ENCODE measurements at places on chromosomes 6 and 20.

DNA sequence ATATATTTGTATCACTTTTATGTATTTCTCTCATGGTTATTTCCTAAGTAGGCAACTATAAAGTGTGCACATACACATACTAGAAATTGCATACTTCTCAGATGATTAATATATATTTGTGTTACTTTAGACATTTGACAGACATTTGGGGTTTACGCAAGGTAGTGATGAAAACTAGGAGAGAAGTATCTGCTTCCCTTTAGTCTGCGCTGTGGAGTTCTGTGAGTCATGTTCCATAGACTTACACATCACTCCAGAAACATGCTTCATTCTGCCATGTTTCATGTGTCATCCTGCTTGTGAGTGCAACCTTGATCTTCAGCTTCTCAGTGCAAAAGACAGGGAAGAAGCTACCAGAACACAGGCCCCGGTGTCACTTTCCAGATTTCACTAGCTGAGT, 200.7 kb upstream of the BMP2 start:
- no peak for DNase-seq

DNA sequence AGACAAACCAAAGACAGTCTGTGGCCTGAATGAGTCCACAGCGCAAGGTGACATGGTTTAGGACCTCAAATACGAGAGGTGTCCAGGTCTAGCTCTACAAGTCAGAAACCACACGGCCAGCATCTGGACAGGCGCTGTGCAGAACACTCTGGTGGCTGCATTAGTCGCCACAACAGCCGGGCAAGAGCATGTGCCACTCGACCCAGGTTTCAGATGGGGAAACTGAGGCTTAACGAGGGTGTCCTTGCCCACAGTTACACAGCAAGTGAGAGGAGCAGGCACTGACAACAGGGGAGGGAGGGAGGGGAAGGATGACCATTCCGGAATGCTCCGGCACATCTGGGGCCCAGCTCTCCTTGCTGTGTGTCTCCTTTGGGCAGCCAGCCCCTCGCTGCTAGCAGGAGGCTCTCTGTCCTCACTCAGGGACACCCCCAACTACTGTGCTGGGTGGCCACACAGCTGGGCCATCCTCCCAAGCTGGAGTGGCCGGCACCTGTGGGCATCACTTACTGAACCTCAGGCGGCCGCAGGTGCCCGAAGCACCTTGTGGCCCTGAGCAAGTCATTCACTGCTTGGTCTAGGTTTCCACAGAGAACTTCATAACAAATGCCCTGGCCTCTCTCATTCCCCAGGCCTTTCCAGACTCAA, 6.6 kb downstream of the DLL1 start:
- DNase-seq = peak; percentile 9

DNA sequence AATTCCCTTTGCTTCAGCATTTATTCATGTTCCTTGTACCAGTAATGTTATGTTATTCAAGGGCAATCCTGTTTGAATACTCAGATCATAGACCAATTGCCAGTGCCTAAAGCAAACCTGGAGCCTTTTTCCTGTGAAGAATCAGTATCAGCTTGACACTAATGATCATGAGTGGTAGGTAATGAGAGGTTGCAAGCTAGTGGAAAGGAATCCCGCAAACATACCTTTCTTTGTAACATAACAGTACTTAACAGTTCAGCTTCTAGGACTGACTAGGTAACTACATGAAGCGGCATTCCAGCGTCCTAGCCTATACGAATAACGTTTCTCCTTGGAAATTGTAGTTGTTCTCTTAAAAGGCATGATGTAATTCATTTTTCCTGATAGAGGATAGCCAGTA, 253.7 kb downstream of the TMEM242 start:
- no peak for DNase-seq

DNA sequence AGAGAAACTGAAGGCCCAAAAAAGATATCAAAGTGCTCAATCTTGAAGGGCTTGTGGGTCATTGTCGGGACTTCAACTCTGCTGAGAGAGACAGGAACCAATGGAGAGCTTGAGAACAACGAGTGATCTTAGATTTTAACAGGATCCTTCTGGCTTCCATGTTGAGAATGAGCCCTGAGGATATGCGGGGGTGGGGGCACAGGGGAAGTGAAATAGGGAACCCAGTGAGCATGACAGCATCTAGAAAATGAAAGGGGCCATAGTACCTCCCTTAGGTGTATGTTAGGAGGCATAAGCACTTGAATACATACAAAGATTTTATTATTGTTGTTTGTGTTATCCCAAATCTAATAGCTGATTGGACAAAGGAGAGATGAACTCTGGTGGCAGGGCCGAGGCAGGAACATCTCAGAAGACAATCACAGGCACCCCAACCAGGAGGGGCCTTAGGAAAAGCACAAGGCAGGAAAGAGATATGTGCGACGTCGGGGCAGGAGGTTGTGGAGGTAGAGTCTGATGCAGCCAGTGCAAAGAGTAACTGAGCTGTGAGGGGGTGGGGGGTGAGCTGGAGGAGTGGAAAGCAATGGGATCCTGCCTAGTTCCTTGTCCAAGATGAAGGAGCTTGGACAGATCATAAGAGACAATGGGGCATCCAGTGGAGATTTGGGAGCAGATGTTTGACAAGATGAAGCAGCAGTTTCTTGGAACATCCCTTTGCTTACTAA, 10.4 kb downstream of the TGM6 start:
- no peak for DNase-seq

GRCh38 chr6:149964308-149965193, 808 bp downstream of the ULBP1 start:
- no peak for DNase-seq

GRCh38 chr6:55433446-55434130, 106.3 kb downstream of the GFRAL start:
- DNase-seq = no peak

GRCh38 chr20:33551778-33552177, 61.9 kb downstream of the CBFA2T2 start:
- no peak for DNase-seq

- no peak for DNase-seq
Observed at GRCh38 chr6:10769419-10769818, 21.8 kb downstream of the TMEM14B start.

DNA sequence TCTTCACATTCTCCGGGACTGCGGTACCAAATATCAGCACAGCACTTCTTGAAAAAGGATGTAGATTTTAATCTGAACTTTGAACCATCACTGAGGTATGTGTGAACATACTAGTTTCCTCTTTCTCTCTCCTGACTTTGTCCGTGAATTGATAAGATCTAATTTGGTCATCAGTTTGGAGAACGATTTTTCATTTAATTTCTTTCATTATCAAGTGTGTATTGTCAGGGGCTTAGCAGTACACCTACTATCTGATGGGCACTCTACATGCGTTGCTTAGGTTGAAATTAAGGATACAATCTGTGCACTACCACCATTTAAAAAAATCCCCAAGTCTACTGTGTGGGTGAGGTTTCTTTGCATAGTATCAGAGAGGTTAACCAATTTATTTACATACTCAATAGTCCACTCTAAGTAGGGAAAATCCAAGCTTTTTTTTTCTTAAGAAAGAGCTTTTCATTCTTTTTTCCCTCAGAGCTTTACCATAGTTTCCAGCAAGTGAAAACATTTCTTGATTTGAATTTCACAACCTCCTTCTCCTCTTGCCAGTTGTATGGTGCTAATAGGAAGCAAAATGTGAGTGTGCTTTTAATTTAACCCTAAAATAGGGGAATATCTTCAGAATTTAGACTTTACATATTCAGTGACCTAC, 105.4 kb upstream of the ESR1 start:
- no peak for DNase-seq

GRCh38 chr20:45419188-45420091, 3.5 kb downstream of the PIGT start:
- DNase-seq = no peak

GRCh38 chr6:157273756-157274470, 49.4 kb downstream of the TMEM242 start:
- peak; percentile 62 for DNase-seq

DNA sequence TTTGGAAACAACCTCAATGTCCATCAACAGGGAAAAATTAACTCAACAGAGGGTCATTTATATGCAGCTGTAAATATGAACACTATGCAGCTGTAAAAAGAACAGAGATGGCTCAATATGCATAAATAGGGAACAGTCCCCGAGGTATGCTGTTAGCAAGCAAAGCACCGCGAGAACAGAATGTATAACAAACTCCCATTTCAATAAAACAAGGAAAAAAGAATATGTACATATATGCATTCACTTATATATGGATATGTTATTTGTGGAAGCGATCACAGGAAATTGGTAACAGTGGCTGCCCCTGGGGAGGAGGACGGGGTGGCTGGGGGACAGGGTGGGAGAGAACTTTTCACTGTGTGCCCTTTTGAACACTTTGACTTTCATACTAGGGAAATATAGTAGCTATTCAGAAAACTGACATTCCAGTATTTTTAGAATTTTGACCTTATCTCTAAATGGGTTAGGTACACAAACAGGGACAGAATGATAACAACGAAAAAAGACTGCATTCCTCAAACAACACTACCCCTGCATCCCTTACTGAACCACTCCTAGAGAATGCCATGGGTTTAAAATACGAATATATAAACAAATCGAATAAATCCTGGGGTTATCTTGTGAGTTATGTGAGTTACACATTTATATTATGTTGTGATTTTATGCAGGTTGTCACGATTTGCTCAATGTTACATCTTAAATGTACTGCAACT, 64.5 kb downstream of the KCNB1 start:
- DNase-seq = no peak

DNA sequence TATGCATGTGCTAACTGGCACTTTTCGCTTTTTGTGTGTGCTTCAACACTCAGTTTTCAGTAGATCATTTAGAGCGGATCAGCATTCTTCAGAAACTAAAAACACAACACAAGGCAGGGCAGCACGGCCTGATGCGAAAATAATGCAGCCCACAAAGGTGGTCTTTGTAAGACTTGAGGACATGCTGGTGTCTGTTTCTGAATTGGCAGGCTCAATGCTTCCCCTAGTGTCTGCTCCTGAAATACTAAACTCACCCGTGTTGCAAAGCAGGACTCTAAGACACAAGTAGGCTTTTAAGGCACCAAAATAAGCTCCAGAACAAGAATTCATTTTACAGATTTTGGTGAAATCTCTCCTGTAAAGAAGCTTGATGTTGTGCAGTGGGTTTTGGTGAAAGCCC, 676.5 kb downstream of the TENT5A start:
- DNase-seq = no peak

- no peak for DNase-seq
Observed at GRCh38 chr6:159513074-159513720, 179.8 kb downstream of the SOD2 start.

GRCh38 chr6:122005661-122006060, 393.8 kb upstream of the HSF2 start:
- DNase-seq = no peak

- DNase-seq = no peak
Observed at GRCh38 chr6:25002326-25003091, 66.7 kb upstream of the RIPOR2 start.

DNA sequence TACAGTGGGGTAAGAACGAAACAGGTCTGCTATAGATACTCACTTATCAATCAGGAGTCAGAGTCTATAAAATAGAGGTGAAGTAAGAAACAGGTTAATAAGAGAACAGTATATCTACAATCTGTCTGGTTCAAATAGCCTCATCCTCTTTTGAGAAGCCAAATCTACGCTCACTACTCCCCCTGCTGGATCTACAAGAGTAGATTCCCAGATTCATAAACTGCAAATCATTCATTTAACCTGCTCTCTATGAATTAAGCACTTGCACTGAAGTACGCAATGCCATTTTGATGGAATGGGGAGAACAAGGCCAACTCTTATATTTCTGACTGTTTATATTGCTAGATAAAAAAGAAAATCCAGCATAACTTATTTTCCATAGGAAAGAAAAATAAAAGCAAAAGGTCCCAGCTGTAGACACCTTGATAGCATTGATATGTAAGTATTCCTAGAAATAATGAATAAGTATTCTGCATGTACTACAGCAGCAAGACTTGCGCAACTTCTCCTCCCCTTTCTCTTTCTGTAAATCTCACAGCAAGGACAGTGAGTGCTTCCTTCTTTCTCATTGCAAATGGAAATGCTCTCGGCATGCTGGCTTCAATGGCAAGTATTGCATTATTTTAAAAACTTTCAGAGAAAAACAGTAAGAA, 92.3 kb downstream of the RFX6 start:
- no peak for DNase-seq

- DNase-seq = no peak
Observed at GRCh38 chr6:57307850-57308249, 9.6 kb upstream of the PRIM2 start.

DNA sequence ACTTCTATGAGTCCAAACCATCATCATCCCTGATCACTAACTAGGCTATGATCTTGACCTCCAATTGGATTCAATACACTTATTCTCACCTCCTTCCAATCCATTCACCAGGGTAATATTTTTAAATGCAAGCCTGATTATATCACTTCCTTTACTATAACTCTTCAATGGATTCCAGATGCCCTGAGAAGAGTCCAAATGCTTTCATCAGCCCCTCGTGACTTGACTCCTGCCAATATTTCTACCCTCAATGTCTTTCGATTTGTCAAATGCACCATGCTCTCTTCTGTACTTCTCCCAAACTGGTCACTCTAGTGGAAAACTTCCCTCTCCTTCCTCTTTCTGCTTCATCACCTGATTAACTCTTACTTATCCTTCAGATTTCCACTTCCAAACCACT, 70.8 kb downstream of the CD164 start:
- DNase-seq = no peak

- no peak for DNase-seq
Observed at GRCh38 chr6:41302638-41303037, 16.2 kb upstream of the TREM1 start.

DNA sequence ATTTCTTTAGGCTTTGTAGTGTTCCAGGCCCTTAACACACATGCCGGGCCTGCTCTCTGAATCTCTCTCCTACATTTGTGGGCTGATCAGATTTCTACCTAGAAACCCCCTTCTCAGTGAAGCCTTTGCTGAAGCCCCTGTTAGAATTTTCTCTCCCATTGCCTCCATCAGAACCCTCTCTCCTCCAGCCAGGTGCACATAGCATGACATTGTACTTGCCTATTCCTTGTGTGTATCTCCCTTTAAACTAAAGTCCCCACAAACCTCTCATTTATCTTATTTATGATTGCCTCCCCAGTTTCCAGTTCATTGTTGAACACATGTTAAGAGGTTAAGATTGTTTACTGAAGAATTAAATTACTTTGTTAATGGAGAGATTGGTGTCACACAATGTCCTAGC, 325.5 kb upstream of the CITED2 start:
- no peak for DNase-seq

- no peak for DNase-seq
Observed at GRCh38 chr20:38970302-38970701, 8.2 kb downstream of the DHX35 start.

GRCh38 chr6:168060521-168060931, 18.5 kb downstream of the FRMD1 start:
- DNase-seq = peak; percentile 30

Data from ovary (tissue), 10 donors.